ENCODE measurements at places on chromosomes 1 and 21.

- no peak for DNase-seq
These were observed 78.9 kb upstream of the C1orf174 start for GRCh38 chr1:3978990-3979325.

GRCh38 chr1:221069178-221069903, 190.1 kb downstream of the HLX start:
- peak; percentile 15 for DNase-seq

DNA sequence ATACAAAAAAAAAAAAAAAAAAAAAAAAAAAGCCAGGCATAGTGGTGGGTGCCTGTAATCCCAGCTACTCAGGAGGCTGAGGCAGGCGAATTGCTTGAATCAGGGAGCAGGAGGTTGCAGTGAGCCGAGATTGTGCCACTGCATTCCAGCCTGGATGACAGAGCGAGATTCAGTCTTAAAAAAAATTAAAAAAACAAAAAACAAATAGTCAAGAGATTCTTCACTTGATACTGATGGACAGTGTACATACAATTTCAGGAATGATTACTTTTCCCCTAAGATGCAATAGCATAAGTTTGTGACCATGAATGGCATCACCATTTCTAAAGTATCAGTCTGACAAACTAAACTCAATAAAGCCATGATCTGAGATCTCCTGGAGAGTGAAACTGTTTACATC, 60.8 kb upstream of the IVNS1ABP start:
- DNase-seq: no peak

- no peak for DNase-seq
These were observed 35.7 kb downstream of the DPT start for GRCh38 chr1:168693197-168693871.

Measured in mesendoderm (in vitro differentiated cells).